ENCODE measurements at places on chromosomes 4 and X. TPM values are rescaled to one million over a fixed set of nuclear protein-coding genes. Genes with fewer than 3 reads are reported as not detected.

Gene SH3D19
- total RNA-seq: 22.6 TPM

Gene CFP
- total RNA-seq: 0.67 TPM

Gene CXorf65
- total RNA-seq: not detected

Gene CDKL2
- not detected for total RNA-seq

Gene MND1
- 18.8 TPM for total RNA-seq

Gene IGSF1
- 0.47 TPM for total RNA-seq

Gene F8A2
- not detected for total RNA-seq

Gene MAGEH1
- total RNA-seq: 7.9 TPM

Gene BTK
- not detected for total RNA-seq

Gene TENM3
- total RNA-seq: 54.1 TPM

Gene SMIM31
- not detected for total RNA-seq

Gene POU4F2
- total RNA-seq: not detected

Gene SPANXN3
- 2.4 TPM for total RNA-seq

Gene SLC9B2
- 17.9 TPM for total RNA-seq

Gene TCEAL2
- total RNA-seq: 0.17 TPM

Gene P2RY4
- total RNA-seq: not detected

Gene GPR50
- not detected for total RNA-seq

Gene SPP1
- 30.6 TPM for total RNA-seq

Gene EVC
- total RNA-seq: 13.0 TPM

Gene TEX13C
- total RNA-seq: 0.14 TPM

Gene DMP1
- total RNA-seq: not detected

Gene CTAG1A
- 312 TPM for total RNA-seq

Gene ADAM29
- not detected for total RNA-seq

Gene CSAG1
- total RNA-seq: 71.6 TPM

Gene NXF2
- total RNA-seq: 0.76 TPM

Gene PAGE4
- not detected for total RNA-seq

Gene NPY5R
- not detected for total RNA-seq

Gene HSFX4
- not detected for total RNA-seq

Gene CT47B1
- not detected for total RNA-seq

Gene GC
- total RNA-seq: not detected

Gene CDX4
- total RNA-seq: not detected

Gene GPRASP2
- 11.7 TPM for total RNA-seq

Gene STAP1
- not detected for total RNA-seq

Gene BMX
- not detected for total RNA-seq

Gene SSX2B
- not detected for total RNA-seq

Gene PRR32
- not detected for total RNA-seq

Gene ADAMTS3
- 3.9 TPM for total RNA-seq

Gene SHOX
- total RNA-seq: not detected

Gene TRPC3
- 1.5 TPM for total RNA-seq

Gene FAM9B
- total RNA-seq: 0.05 TPM

Gene SYNPO2
- total RNA-seq: 0.37 TPM

Gene GPR82
- total RNA-seq: not detected

Gene CXCL13
- total RNA-seq: not detected

Gene ARX
- 0.03 TPM for total RNA-seq

Gene TMEM255A
- total RNA-seq: not detected

Gene FAM241A
- 4.8 TPM for total RNA-seq

Gene HPSE
- 4.0 TPM for total RNA-seq

Measured in HT1080 (cell line).